Astrocyte (in vitro differentiated cells and primary cell): ENCODE measurements at places on chromosomes 4 and X. TPM values are rescaled to one million over a fixed set of nuclear protein-coding genes. Genes with fewer than 3 reads are reported as not detected.

Gene GBA3
- total RNA-seq: not detected in 2 replicates

Gene SORBS2
- total RNA-seq: 96.1 and 97.4 TPM in 2 replicates

GRCh38 chr4:99783940-99784339 lies 32.7 kb upstream of the DAPP1 start:
- no peak overlapping the region for H3K27ac ChIP-seq
- no peaks in the 10 kb centered on the region for H3K4me1 ChIP-seq
- DNase-seq: no peak
- no peak overlapping the region for H3K4me3 ChIP-seq

- H3K4me1 ChIP-seq: no peaks in the 10 kb centered on the region
- H3K4me3 ChIP-seq: no peak overlapping the region
- H3K27me3 ChIP-seq: no peaks in the 10 kb centered on the region
- no peak for DNase-seq
- H3K36me3 ChIP-seq: no peaks in the 10 kb centered on the region
Measured at GRCh38 chrX:94058728-94059382, 384.8 kb downstream of the FAM133A start.

Gene GC
- total RNA-seq: not detected in 2 replicates
